ENCODE measurements at places on chromosomes 3 and 15.

GRCh38 chr3:42655980-42656679 is 2.6 kb downstream of the ZBTB47 start:
- no peak for DNase-seq

DNA sequence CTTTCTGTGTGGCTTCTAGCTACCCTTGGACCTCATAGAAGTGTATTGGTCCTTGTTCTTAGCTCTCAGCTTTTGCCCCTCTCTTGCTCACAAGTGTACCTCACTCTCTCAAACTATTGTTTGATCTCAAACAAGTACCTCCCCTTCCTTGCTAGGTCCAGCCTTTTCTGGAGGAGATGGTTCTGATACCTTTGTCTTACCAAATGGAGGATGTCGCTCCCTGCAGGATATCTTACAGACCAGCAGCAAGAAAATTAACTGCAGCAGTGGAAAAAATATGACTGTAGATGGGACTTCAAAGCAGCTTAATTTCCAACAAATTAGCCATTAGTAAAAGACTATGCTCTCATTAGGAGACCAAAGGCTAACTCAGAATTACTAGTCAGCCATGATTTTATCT is 388.1 kb upstream of the ROBO2 start:
- DNase-seq = no peak

DNA sequence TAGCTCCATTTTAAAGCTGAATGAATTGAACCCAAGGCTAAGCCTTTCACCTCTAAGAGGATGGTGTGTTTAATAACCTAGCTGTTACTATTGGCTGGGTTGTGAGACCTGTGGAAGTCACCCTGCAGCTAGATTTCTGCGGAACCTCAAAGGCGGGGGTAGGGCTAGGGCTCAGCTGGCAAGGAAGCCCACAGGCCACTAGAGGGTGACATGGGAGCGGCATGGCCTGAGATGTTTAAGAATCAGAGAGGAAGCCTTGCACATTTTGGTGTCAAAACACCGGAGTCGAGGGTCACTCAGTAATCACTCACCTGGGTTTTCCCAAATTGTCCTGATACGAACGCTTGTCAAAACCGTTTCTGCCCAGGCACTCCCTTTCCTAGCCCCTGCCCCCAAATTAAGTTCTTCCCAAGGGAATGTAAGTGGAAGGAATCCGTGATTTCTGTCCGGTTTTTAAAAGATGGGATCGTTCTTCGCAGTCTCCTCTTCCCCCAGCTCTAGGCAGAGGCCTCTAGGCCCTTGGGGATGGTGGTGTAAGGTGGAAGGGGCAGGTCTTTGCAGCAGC is 3.8 kb upstream of the ACAD9 start:
- peak; percentile 52 for DNase-seq

GRCh38 chr3:124593442-124593829 is 136.8 kb upstream of the UMPS start:
- DNase-seq = no peak

Measured in T-helper 1 cell (primary cell).